ENCODE measurements at places on chromosomes 2 and 18.

- H3K36me3 ChIP-seq = peaks cover 24% of the 10 kb centered on the region
- no peak for DNase-seq
- no peak overlapping the region for H3K4me3 ChIP-seq
- H3K27ac ChIP-seq = no peak overlapping the region
- no peaks in the 10 kb centered on the region for H3K27me3 ChIP-seq
Measured at GRCh38 chr2:171402906-171403580, 30.7 kb downstream of the METTL8 start.

GRCh38 chr2:41930807-41931566 is 116.8 kb upstream of the PKDCC start:
- H3K27me3 ChIP-seq = peaks cover 3% of the 10 kb centered on the region
- no peak overlapping the region for H3K4me3 ChIP-seq
- DNase-seq = no peak
- H3K27ac ChIP-seq = no peak overlapping the region

DNA sequence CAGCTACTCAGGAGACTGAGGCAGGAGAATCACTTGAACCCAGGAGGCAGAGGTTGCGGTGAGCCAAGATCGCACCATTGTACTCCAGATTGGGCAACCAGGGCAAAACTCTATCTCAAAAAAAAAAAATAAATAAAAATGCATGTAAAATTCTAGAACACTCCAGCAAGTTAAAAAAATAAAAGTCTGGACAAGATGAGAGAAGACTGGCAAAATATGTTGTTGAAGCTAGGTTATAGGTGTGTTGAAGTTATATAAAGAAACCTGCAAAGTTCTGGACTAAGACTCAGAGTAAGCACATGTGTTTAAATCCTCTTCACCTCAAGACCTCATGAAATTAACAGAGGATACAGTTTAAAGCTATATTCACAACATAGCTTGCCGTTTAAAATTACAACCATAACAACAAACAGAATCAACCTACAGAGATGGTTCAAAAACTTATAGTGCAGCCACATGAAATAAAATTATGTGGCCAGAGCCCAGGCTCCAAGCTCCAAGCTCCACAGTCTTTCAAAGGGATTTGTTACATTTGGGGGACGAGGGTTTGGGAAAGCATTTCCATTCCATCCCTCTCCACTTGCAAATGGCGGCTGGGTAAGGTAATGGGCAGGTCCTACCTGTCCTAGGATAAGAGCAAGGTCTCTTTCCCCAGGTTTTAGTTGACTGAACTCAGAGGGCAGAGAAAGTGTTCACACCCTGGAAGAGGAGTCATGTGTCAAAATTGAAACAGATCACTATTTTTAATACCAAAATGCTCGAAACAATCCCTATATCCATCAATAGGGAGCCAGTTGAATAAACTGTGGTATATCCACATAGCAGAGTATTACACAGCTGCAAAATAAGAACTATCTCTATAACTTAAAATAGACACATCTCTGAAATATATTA is 59.9 kb upstream of the MYCN start:
- no peaks in the 10 kb centered on the region for H3K27me3 ChIP-seq
- no peak for DNase-seq
- no peaks in the 10 kb centered on the region for H3K4me1 ChIP-seq
- H3K27ac ChIP-seq = no peak overlapping the region

GRCh38 chr2:180652794-180653193 is 327.6 kb upstream of the UBE2E3 start:
- H3K36me3 ChIP-seq = no peaks in the 10 kb centered on the region
- DNase-seq = no peak
- no peak overlapping the region for H3K4me3 ChIP-seq
- H3K27ac ChIP-seq = no peak overlapping the region
- no peaks in the 10 kb centered on the region for H3K27me3 ChIP-seq
- no peaks in the 10 kb centered on the region for H3K4me1 ChIP-seq

GRCh38 chr2:70671092-70671675 is 96.8 kb downstream of the ADD2 start:
- peaks cover 2% of the 10 kb centered on the region for H3K4me1 ChIP-seq
- H3K27ac ChIP-seq = no peak overlapping the region
- no peak overlapping the region for H3K4me3 ChIP-seq
- DNase-seq = no peak
- H3K36me3 ChIP-seq = no peaks in the 10 kb centered on the region

GRCh38 chr2:74891136-74891764 is 57.3 kb downstream of the HK2 start:
- DNase-seq = no peak
- H3K36me3 ChIP-seq = peaks cover 78% of the 10 kb centered on the region
- H3K4me1 ChIP-seq = no peaks in the 10 kb centered on the region
- H3K27me3 ChIP-seq = no peaks in the 10 kb centered on the region
- no peak overlapping the region for H3K27ac ChIP-seq

- H3K36me3 ChIP-seq = peaks cover 40% of the 10 kb centered on the region
- H3K27ac ChIP-seq = no peak overlapping the region
- H3K4me1 ChIP-seq = no peaks in the 10 kb centered on the region
- DNase-seq = no peak
Measured at GRCh38 chr2:165941827-165942226, 11.7 kb downstream of the TTC21B start.

DNA sequence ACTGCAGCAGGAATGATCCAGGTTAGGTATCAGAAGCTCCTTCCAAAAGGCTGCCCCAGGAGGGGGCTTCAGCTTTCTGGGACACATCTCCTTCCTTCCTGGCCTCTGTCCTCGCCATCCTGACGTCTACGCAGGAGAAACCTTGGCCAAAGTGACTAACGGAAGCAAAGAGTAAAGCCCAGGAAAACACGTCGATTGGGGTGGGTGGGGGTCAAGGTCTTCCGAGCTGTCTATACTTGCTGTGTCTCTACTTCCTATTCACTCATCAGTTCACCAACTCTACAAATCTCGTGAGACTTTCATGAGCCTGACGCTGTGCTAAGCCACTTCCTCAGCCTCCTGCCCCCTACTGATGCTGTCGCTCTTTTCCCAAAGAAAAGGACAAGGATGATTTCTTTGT is 212.6 kb downstream of the TNS1 start:
- H3K27me3 ChIP-seq = no peaks in the 10 kb centered on the region
- peak; percentile 5 for DNase-seq
- H3K4me3 ChIP-seq = peak overlapping the region; percentile 88
- H3K4me1 ChIP-seq = peaks cover 14% of the 10 kb centered on the region

GRCh38 chr18:24935008-24935407 is 417.0 kb downstream of the ZNF521 start:
- H3K36me3 ChIP-seq = no peaks in the 10 kb centered on the region
- no peaks in the 10 kb centered on the region for H3K4me1 ChIP-seq
- DNase-seq = no peak
- H3K27me3 ChIP-seq = no peaks in the 10 kb centered on the region
- H3K4me3 ChIP-seq = no peak overlapping the region
- no peak overlapping the region for H3K27ac ChIP-seq
